Cardiac muscle cell (in vitro differentiated cells and primary cell): ENCODE measurements at places on chromosomes 3 and 15.

GRCh38 chr3:12186515-12187286 is 28.0 kb upstream of the TIMP4 start:
- DNase-seq, result no peak

- DNase-seq, result no peak
Observed at GRCh38 chr3:140164156-140164555, 229.2 kb downstream of the CLSTN2 start.

DNA sequence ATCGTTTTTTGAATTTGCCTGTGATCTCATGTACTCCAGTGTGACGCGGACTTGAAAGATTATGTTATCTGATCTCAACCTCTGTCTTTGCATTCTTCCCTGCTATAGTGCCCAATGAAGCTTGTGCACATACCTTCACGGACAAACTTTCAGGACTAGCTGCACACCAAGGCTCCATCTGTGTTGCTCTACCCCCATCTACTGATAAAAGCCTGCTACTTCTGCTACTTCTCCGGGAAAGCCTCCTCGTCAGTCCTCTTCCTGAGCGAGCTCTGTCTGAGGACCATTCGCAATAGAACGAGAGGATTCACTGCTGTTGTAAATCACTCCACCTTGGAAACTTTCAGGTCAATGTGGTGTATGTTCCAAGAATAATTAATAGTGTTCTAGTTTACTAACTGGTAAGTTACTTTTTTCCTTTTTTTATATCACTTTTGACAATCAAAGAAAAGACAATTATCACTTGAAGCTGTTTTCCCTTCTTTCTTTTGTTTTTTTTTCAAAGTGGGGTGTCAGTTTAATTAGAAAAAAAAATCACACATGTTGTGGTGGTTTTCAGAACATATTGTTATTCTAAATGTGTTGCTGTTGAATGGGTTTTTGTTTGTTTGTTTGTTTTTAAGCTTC is 217.6 kb downstream of the ARRDC4 start:
- peak; percentile 79 for DNase-seq

- no peak for DNase-seq
Observed at GRCh38 chr15:28165791-28166190, 66.7 kb upstream of the OCA2 start.

DNA sequence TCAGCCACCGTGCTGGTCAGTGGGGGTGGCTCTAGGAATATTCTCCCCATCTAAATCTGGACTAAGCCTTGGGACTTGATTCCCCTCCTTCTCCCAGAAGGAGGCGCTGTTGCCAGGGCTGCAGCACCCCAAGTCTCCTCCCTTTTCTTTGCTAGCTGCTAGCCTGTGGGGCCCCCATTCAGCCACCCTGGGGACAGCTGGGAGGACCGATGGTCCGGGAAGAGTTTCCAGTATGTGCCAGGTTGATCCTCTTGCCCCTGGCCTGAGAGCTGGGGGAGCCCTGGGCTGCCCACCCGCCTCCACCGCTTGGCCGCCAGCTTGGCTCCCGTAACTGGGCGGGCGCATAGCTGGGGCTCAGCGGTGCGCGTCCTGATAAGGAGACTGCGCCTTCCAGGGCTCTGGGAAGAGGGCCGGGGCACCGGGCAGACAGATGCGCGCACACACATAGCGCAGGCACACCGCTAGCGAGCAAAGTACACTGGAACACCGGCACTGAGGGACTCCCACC is 4.2 kb downstream of the SMAD6 start:
- DNase-seq, result peak; percentile 41
